ENCODE measurements at places on chromosomes 7 and 10.

DNA sequence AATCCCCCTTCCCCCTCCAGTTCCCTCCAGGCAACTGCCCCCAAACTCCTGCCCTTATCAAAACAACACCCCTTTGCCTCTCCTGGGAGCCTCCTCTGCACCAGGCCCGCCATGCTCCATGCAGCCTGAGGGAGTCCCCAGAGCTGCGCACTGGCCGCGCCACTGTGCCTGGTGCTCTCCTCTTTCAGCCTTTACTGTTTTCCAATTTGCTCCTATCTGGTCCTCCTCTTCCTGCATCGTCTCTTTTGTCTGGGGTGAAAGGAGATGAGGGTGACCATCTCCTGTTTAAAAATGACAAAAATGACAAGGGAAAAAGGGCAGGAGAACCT, 165.8 kb upstream of the ADCY1 start:
- DNase-seq, result no peak

DNA sequence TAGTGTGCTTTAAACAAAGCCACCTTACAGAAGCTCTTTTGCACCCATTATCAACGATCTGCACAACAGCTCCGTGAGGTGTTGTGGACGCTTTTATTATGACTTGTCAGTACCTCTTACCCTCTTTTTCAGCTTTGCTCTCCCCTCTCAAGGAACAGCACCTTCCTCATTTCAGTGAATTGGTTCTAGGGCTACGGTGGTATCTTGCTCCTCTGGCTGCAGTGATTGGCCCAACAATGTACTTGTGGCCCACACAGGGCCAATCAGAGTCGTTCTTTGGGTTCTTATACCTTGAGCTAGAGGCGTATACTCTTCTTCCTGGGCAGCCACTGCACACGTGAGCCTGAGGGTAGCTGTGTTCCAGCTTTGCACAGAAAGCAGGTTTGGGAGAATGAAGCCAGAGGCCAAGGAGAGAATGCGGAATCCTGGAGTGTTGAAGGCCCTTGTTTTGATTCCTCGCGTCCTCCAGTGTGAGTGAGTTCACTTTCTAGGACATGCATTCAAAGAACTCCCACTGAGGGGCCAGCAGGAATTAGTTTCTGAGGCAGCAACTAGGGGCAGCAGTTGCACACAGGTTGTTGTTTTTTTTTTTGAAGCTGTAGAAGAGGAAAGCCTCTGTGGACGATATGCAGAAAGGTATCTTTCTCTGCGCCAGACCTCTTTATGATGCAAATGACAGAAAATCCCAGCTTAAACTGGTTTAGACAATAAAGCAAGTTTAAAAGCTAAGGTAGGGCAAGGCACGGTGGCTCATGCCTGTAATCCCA, 49.8 kb upstream of the PDZD8 start:
- no peak for DNase-seq

DNA sequence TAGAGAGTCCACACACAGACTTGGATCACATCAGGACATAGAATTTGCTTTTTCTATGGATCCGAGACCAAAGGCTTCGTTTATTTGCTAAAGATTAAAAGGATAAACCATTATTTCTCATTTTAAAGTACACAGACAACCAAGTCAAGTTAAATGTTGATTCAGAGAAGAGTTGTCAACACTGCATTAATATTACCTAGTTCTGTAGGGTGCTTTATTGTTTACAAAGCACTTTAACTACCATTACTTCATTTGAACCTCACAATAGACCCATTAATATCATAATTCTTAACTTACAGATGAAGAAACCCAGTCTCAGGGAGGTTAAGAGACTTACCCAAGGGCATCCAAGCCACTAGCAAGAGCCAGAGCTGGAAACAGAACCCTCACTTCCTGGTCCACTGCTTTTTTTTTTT, 43.2 kb upstream of the GSAP start:
- DNase-seq, result no peak

DNA sequence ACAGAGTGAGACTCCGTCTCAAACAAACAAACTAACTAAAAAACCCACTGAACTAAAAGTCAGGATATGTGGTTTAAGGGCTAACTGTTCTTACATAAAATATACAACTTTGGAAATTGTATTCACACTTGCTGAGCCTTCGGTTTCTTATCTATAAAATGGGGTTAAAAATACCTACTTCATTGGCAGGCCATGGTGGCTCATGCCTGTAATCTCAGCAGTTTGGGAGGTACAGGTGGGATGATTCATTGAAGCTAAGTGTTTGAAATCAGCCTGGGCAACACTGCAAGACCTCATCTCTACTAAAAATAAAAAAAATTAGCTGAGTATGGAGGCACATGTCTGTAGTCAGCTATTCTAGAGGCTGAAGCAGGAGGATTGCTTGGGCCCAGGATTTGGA, 115.4 kb upstream of the KLF6 start:
- DNase-seq, result no peak

GRCh38 chr7:122248472-122248871, 56.1 kb downstream of the FEZF1 start:
- no peak for DNase-seq

- no peak for DNase-seq
Measured at GRCh38 chr7:55030314-55030713, 11.5 kb downstream of the EGFR start.

DNA sequence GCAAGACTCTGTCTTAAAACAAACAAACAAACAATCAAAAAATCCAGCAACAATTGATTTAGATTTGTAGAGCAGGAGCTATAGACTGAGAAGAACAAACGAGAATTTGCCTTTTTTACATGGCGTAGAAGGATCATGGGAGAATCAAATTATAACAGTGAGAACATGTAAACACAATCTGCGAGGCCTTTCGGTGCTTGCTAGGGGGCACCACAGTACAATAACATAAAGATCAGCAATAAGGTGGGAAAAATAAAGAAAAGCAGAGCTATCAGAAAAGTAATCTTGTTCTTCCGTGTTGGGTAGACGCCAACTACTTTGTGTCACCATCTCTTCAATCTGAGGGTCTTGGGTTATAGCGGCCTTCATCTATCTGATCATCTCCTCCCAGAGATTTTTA, 82.2 kb downstream of the NOD1 start:
- DNase-seq, result no peak

GRCh38 chr7:2688409-2689342, 674 bp downstream of the AMZ1 start:
- DNase-seq, result no peak

DNA sequence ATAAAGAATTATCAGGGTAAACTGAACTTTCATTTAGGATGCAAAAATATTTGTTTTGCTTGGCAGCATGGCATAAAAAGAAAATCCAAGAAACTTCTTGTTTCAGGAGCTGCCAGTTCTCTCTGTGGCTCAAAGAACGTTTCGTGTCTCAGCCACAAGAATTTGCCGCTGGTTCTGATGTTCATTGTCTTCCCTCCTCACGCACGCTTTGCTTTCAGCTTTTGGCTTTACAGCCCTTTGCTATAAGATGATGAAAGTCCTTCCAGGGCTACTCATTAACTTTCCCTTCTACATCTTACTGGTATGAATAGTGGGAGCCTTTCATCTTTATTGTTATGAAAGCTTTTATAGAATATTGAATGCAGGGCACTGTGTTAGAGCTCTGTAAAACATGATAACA, 124.7 kb downstream of the BICC1 start:
- DNase-seq, result no peak

- DNase-seq, result peak; percentile 18
Measured at GRCh38 chr7:29297194-29297890, 102.8 kb downstream of the CHN2 start.

Data from stimulated activated CD4-positive, alpha-beta T cell treated with anti-CD3 and anti-CD28 coated beads, Interleukin-2, amount 100 ng/mL, for 48 hours (primary cell).